Right ventricle myocardium inferior (tissue), 1 donor: ENCODE measurements at places on chromosomes 3 and 15. TPM values are rescaled to one million over a fixed set of nuclear protein-coding genes. Genes with fewer than 3 reads are reported as not detected.
A peak's percentile ranks its signal among the peaks of the same experiment; 100 is the strongest.

POPDC2 gene
- 605 TPM for total RNA-seq

DNA sequence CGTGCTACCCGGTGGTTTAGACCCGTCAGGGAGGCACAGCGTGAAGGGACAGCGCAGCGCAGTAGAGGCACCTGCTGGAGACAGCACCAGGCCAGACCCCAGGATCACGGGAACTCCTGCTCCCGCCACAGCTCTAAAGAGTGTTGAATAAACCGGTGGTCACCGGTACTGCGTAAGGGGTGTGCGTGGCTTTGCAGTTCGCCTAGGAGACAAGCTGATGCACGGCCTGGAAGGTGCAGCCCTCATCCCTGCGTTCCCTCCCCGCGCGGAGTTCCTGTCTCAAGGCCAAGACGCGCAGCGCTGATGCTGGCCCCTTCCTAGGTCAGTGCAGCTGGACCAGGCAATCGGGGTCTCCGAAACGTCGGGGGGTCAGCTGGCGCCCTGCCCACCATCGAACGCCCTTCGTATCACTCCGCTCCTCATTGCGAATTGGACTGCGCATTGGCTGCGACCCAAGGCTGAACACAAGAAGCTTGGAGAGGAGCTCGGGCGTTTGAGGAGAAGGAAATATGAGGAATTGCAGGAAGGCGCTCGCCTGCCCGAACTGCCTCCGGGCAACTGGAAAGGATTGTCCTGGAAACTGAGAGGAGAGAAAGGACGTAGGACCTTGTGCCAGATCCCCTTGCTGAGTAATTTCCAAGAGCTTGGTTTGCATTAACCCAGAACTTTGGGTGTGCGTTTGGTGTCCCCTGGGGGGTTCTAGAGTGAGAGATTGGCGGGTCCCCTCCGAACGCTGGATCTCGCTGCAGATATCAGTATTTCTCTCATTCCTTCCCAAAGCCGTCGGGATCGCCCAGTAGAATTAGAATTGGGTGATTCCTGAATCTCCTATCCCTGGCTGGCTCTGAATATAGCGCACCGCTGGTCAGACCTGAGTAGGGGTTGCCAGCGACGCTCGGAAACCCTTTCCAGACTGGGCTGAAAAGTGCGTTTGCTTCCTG lies 2.3 kb upstream of the SOX14 start:
- peak; percentile 35 for DNase-seq

DNA sequence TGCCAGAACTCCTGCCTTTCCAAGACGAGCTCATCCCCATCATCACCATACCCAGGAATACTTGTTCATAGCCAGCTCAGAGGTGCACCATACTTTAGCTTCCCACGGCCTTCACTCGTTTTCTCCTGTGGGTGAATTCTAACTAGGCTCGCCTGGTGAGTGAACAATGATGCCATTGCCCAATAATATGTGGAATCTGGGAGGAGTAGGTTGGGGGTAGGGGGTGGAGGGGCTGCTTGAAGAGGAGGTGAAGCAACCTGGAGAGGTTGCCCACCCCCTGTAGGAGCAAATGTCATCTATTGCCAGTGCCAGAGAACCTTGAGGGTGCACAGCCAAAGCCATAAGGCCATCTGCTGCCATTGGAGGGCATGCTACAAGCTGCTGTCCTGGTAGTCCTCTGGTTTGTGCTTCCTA lies 592 bp upstream of the ZNF445 start:
- no peak for DNase-seq

DNA sequence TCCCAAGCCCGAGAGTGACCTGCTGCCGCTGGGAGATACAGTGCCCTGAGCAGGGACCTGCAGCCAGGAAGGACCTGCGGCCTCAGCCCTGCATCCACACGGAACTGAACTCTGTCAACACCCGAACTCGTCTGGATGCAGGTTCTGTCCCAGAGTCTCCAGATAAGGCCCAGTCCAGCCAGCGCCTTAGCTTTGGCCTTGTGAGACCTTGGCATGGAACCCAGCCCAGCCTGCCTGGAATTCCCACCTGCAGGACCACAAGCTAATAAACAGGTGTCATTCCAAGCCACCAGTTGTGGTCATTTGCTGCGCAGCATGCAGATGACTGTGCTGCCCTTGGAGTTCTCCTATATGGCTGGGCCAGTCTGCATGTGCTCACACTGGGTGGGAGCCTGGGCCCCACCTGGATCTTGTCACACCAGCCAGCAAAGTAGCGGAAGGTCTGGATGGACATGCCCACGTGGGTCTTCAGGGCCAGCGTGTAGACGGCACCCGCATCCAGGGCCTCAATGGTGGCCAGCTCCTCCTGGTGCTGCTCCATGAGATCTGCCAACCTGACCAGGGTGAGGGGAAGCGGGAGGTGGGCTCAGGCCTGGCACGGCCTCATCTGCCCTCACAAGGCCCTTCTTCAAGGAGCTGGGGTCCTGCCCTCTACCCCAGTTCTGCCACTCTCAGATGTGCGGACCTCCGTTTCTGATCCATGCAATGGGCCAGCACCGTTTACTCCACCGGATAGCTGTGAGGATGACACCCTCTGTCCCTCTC lies 47.2 kb upstream of the SLC41A3 start:
- DNase-seq: peak; percentile 45

C3orf33 gene
- total RNA-seq: 6.6 TPM

WDR76 gene
- 2.1 TPM for total RNA-seq

GP5 gene
- not detected for total RNA-seq
